OCI-M1 (cell line): ENCODE measurements at places on chromosomes 6 and 20.

GRCh38 chr6:3654898-3655297 lies 96.6 kb downstream of the PXDC1 start:
- DNase-seq = no peak

- no peak for DNase-seq
These were observed 55.7 kb upstream of the BHLHE23 start for GRCh38 chr20:63062188-63063140.

- no peak for DNase-seq
These were observed 1.8 kb downstream of the ASCC3 start for GRCh38 chr6:100879317-100879716.

GRCh38 chr6:17527076-17527475 lies 73.0 kb upstream of the FAM8A1 start:
- no peak for DNase-seq

DNA sequence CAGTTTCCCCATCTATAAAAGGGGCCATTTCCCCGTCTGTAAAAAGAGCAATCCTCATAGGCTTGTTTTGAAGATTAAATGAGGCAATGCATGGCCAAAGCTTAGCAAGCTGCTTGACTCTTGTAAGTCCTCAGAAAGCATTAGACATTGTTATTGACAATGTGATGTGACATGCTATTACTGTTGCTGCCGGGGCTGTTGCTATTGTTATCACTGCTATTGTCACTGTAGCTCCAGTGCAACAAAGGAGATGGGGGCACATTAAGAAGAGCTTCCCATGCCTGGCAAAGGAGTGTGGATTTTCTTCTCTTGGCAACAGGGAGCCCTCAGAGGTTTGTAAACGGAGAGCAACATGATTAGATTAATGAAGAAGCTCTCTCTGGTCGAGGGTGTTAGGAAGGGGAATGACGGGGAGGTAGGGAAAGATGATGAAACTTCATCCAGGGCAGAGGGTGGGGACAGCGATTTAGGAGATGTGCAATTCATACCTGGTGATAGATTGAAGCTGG lies 33.1 kb upstream of the FAM83D start:
- DNase-seq = no peak

DNA sequence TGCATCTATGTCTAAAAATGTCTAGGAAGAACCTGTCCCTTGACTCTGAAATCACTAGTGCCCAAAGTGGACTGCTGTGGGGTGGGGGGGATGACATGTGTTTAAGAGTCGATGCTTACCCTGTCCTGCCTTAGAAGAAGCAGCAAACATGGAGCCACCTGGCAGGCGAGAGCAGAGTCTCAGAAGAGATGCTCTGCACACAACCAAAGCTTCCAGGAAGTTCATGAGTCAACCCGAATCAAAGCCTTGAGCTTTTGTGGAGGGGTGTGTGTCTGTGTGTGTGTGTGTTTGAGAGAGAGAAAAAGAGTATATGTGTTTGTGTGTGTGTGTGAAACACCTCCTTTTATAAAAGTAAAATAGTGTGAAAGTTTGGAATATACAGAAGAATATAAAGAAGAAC lies 269.9 kb downstream of the ALDH8A1 start:
- no peak for DNase-seq

GRCh38 chr6:53567701-53568100 lies 22.8 kb upstream of the GCLC start:
- DNase-seq = no peak

GRCh38 chr6:160634706-160635105 lies 29.4 kb downstream of the LPA start:
- no peak for DNase-seq

DNA sequence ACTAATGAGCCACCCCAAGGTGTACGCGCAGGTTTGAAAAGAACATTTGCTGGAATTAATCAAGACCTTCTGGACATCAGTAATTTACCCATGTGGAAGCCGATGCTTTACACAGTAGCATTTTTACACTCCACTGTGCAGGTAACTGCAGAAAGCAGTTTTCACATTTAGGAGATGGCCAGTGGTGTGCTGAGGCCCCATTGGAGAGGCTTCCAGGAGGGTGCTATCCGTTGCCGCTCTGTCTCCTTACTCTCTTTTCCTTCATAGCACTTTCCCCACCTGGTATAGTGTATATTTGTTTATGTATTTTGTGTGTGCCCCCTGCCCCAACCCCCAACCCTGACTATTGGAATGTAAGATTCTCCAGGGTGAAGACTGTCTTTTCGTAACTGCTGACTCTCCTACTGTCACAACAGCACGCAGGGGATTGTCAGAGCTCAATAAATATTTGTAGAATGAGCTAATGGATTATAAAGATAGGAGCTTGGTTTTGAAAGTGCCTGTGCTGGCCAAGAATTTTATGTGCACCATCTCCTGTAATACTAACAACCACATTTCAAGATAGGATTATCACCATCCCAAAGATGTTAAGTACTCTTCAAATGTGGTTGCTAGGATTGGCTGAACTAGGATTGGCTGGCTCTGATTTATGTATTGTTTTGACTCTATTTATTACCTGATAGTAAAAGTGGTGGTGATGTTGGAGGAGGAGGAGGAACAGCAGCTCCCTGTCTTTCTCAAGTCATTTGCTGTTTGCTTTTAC lies 74.0 kb upstream of the GLP1R start:
- no peak for DNase-seq

DNA sequence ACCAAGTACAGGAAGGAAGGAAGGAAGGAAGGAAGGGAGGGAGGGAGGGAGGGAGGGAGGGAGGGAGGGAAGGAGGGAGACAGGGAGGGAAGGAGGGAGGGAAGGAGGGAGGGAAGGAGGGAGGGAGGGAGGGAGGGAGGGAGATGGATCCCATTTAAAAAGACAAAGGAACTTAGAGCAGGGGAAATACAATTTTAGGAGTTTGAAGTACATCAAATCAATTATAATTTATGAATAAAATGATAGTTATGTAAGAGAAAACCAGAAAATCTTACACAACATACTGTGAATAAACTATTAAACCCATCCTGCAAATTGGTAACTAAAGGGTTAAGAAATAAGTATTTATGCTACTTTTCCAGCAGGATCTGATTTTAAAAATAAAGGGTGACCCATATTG lies 475.9 kb downstream of the HDGFL1 start:
- DNase-seq = no peak

DNA sequence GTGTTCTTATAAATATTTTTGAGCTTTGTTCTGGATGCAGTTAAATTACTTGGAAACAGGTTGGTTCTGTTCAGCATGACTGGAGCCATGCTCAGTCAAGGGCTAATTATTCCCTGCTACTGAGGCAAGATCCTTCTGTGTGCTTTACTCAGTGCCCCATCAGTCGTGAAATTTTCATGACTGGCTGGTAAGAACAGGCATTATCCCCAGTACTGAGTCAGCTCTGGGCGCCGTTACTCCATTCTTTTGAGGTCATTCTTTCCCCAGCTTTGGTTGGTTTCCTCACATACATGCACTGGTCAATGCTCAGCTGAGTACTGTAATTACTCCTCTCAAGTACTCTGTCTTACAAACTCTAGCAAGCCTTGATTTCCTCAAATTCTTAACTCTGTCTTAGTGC lies 71.3 kb downstream of the CDKAL1 start:
- DNase-seq = no peak
